Non-pigmented ciliary epithelial cell (primary cell): ENCODE measurements at places on chromosomes 3 and 15.

GRCh38 chr3:109337393-109337792 lies at the start of gene DPPA4:
Gene DPPA4, minus strand, starts transcription at chr3:109337546. Its CDS starts 29 bp downstream, at chr3:109337517.
- DNase-seq: no peak

DNA sequence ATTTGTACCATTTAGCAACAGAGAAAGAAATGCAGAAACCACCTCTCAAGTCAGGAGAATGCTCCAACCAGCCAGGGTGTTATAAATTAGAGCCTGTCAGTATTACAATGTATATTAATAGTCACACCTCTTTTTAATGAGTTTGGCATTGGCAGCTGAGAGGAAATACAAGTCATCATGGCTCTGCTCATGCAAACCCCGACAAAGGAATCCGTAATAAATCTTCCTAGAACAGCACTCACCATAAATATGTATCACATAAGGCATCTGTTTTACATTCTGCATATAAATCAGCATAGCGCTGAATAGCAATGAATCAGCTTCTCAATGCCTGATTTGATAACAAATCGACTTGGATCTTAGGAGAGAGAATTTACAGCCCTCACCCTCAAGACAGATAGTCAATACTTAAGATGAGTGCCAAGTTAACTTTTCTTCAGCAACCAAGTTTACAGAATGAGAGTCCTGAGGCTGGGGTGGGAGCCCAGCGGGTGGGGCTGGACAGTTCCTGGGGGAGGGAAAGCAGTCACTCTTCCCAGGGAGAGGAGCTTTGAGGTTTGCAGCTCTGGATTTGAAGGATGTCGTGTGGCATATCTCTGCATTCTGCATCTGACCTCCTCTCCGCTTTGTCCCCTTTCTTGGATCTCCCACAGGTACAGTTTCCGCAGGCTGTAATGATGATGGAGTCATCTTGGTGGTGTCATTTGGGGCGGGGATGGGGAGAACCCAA lies 1034.4 kb upstream of the NR2F2 start:
- DNase-seq: no peak

DNA sequence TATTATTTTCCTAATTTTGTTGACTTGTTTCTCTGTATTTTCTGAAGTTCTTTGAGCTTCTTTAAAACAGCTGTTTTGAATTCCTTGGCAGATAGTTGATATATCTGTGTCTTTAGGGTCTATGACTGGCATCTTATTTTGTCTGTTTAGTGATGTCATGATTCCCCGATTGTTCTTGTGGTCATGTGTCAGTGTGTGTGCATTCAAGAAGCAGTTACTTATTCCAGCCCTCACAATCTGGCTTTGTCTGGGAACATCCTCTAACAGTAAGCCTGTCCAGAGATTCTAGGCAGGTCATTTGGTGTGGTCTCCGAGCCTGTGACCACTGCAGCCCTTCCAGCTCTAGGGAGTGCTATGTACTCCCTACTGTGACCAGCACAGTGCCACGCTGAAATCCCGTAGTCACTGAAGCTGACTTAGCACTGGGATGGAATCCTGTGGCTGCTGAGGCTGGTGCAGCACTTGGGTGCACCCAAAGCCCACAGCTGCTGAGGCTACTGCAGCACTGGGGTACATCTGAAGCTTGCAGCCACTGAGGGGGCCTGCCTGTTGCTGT lies 6.7 kb downstream of the LNP1 start:
- DNase-seq: no peak

DNA sequence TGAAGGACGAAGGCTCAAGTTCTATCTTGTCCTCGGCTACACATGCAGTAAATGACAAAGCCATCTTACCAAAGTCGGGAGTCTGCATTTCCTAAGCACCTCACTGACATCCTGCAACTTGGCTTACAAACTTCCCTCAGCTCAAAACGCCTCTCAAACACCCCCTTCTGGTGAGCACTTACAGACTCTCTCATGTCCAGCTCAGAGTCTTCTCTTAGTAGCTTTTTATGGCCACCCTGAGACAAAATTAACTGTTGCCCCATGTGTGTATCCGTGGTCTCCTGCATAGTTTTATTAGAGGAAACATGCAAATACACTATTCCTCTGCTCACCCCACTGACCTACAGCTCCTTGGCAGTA lies 819.7 kb downstream of the FHIT start:
- DNase-seq: no peak

GRCh38 chr15:79523266-79523665 lies 91.1 kb downstream of the MINAR1 start:
- no peak for DNase-seq

DNA sequence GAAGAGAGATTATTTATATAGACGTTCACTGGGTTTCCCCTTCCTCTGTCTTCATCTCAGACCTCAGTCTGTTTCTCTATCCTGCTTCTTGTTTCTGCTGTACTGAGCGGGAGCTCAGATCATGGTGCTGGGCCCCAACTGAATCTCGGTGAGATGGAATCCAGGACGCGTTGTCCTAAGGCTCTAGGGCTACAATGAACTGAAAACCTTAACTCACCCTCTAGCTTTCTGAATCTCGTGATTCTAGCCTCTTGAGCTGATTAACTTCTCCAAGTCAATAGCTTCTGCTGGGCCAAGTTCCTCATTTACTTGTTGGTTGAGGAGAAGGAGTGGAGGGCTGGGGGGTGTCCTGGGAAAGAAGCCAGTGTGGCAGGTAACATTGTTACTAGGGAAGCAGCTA lies 32.7 kb upstream of the MAP3K13 start:
- DNase-seq: no peak

GRCh38 chr3:33722191-33722590 lies 4.1 kb upstream of the CLASP2 start:
- no peak for DNase-seq

DNA sequence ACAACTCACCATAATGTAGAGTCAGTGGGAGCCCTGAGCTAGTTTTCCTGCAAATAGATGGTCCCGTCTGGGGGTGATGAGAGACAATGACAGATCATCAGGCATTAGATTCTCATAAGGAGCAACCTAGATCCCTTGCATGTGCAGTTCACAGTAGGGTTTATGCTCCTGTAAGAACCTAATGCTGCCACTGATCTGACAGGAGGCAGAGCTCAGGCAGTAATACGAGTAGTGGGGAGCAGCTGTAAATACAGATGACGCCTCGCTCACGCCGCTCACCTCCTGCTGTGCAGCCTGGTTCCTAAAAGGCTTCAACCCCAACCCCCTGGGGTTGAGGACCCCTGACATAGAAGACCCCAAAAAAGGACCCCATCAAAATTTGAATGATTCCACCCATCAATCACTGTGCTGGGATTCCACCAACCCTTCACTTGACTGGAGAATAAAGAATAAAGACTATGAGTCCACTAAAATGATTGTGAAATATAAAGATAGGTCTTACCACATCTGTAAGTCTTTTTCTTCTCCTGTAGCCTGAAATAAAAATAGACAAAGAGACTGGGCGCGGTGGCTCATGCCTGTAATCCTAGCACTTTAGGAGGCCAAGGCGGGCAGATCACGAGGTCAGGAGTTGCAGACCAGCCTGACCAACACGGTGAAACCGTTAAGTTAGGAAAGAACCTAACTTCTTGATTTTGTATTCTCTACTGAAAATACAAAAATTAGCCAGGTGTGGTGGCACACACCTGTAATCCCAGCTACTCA lies 9.9 kb upstream of the UBL7 start:
- no peak for DNase-seq

DNA sequence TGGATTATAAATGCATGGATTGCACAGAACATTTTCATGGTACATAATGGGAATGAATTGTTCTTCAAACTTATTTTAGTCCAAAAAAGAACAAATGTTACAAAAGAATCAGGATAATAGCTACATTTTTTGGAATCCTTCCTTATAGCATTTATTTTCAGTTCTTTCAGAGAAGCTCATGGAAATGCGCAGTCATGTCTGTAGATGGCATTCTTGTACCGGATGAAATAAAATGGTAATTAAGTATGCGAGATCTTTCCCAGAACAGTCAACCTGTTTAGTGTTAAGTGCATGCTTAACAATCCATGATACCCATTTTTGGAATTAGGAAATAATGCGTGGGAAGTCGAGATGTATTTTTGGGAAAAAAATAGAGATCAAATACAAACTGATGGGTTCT lies 38.2 kb upstream of the GOLGA8B start:
- no peak for DNase-seq

GRCh38 chr15:91311986-91312385 lies 211.9 kb downstream of the SV2B start:
- no peak for DNase-seq

GRCh38 chr3:103992469-103992868 lies 1374.2 kb upstream of the ALCAM start:
- DNase-seq: no peak

DNA sequence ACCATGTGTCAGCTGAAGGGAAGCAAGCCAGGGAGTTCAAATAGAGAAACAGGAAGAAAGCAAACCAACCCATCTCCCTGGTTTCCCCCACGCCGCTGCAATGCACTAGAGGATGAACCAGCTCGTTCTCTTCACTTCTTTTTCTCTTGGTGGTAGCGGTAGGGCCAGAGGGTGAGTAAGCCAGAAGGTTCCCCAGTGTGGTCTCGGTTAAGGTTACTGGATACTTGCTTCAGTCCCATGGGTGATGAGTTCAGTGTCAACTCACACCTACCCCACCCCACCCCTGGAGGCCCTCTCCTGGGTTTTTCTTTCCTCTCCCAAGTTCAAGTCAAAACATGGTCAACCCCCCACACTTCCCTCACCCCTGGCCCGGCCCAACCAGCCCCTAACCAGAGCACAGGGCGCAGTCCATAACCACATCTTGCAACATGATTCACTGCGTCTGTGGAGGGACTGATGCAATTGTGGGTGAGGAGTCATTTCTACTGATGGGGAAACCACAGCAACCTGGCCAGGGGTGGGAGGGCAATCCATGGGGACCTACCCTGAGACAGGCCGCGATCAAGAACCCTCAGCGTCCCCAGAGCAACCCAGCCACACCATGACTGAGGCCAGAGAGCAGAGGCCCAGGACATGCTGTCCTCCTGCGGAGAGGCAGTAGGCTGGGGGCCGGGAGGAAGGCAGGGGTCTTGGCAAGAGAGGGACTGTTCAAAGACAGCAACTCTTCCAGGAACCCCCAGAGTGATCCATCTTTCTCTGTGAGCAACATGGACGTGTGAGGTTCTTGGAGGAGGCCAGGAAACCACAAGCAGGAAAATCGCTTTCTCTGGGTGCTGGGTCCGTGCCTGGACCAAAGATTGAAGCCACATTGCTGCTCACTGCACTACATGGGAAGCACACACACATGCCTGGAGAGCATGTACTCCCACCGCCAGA lies 276.6 kb downstream of the UACA start:
- peak; percentile 66 for DNase-seq

- DNase-seq: peak; percentile 9
These were observed 1.4 kb downstream of the GJD2 start for GRCh38 chr15:34753236-34753894.

- no peak for DNase-seq
These were observed 66.3 kb upstream of the ACAD9 start for GRCh38 chr3:128813097-128813496.

- DNase-seq: peak; percentile 74
These were observed 35.7 kb upstream of the BLM start for GRCh38 chr15:90681480-90681879.

DNA sequence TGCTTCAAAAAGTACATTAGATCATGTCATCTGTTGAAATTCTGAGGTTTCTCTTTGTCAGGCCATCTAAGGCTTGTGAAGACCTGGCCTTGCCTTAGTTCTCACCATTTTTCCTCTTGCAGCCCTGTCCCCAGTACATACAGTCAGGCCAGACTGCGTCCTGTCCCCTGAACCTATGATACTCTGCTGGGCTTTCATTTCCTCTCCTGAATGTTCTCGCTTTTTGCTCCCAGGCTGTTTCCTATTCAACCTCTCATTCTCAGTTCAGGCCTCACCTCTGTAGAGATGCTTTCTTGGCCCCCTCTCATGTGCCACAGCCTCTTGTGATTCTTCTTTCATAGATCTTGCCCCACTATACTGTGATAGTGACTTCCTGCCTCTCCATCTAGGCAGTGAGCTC lies 648.8 kb upstream of the KCNMB2 start:
- no peak for DNase-seq

DNA sequence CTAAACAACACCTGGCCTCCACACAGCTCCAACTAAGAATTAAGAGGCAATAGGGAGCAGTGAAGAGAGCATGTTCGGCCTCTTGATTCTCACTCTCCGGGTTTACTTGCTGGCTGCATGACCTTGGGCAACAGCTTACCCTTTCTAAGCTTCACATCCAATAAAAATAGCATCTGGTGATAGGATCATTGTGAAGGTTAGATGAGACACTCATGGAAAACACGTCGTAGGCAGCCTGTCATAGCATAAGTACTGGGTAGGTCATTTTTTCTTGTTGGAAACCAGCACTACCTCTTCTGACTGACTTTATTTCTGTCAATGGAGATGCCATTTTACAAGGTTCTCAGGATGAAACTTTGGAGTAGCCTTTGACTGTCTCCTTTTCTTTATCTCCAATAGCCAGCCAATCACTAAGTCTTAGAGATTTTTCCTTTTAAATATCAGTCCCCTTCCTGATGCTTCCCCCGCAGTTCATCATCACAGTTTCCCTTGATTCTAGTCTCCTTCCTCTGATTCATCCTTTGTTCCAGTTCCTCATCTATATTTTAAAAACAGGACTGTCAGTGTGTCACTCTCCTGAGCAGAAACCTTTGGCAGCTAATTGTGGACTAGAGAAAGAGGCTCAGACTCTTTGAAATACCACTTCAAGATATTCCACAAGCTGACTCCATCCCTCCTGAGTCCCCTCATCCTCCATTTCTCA lies 271.5 kb downstream of the SLC9A9 start:
- DNase-seq: no peak

GRCh38 chr15:85584872-85585271 lies 204.5 kb downstream of the AKAP13 start:
- DNase-seq: no peak

- no peak for DNase-seq
These were observed 7.3 kb downstream of the PRKCD start for GRCh38 chr3:53168175-53168923.

DNA sequence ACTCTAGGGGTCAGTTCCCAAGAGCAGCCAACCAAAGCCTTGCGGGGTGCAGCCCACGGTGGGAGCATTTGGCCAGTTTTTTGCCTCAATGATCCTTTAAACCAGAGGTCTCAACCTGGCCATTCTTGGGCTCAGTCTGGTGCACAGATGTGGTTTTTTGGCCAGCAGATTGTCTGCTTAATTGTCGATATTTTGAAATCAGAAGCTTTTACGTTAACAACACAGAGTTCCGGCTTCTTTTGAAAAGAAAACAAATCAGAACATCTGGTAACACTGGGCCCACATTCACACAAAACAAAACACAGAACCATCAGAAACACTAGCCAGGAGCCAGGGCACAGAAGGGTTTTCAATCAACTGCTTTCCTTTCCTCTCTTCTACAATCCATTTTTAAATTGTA lies 127.7 kb downstream of the XXYLT1 start:
- DNase-seq: no peak

DNA sequence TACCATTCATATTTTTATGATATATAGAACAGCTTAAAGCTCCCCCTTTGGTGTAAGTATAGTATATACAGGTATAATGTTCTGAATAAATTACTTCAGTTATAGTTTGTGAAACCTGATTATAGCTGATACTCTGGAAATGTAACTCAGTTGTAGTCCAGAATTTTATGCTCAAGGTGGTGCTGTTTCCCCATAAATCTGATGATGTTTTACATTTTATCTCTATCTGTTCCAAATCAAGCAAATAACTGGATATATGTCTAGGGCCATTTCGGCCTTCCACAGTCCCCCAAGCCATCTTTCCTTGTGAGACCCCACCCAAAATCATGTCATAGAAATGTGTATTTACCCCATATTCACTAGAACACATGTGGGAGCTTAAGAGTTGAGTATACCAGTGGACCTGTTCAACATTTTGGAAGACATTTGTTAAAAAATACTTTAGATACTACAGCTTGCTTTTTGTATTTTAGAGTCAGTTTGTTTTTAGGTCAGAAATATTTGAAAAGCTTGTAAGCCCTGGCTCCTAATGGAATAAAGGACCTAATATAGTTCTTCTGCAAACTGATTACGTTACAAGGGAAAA lies 107.1 kb downstream of the ATG7 start:
- DNase-seq: no peak
